Gastrocnemius medialis (tissue), 4 donors: ENCODE measurements at places on chromosomes 1 and 21. TPM values are rescaled to one million over a fixed set of nuclear protein-coding genes. Genes with fewer than 3 reads are reported as not detected.

ZNF281 gene
- 4.9 TPM for total RNA-seq

LAMC2 gene
- total RNA-seq = 1.4 TPM

KRTAP22-2 gene
- total RNA-seq = not detected

SETSIP gene
- not detected for total RNA-seq

FLG2 gene
- total RNA-seq = not detected

AMY1A gene
- total RNA-seq = not detected

GRCh38 chr1:75559800-75560199 is 51.1 kb downstream of the SLC44A5 start:
- no peak for DNase-seq

DNA sequence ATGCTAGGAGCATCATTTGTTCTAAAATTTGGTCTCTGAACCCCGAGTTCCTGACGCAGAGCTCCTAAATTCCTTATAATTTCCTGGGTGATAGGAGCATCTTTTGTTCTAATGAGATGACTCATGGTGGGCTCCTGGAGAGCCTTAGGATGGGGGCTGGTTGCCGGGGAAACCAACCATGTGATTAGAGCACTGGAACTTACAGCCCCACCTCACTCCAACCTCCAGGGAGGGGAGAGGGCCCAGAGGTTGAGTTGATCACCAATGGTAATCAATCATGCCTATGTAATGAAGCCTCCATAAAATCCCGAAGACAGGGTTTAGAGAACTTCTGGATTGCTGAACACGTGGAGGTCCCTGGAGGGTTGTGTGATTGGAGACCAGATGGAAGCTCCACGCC is 7.7 kb downstream of the SHISAL2A start:
- DNase-seq = no peak

DNA sequence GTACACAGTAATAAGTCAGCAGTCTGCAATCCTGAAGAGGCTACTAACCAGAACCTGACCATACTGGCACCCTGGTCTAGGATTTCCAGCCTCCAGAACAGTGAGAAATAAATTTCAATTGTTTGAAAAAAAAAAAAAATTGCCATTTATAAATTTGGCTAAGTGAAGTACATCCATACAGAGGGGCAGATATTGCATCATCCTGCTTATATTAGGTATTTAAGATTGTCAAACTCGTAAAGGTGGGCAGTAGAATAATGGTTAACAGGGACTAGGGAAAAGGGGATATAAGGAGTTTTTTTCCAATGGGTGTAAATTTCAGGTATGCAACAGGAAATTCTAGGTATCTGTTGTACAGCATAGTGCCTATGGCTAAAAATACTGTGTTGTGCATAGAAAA is 1250.9 kb downstream of the BRINP3 start:
- DNase-seq = no peak

DNA sequence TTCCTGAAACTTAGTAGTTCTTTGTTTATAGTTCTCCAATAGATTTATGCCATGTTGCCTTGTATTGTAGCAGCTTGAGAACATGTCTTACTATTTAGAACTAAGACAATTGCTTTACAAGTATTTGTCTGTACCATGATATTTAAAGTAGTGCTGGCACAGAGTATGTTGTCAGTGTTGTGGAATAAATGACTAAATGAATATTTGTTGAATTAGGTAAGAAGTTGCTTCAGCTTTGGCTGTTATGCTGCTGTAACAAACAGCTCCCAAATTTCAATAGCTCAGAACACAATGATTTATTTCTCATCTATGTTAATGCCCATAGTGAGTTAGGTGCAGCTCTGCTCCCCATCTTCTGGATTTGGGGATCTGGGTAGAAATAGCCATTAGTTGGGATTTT is 90.2 kb upstream of the VCAM1 start:
- no peak for DNase-seq

GRCh38 chr1:193625255-193625654 is 438.8 kb upstream of the B3GALT2 start:
- DNase-seq = no peak

DNA sequence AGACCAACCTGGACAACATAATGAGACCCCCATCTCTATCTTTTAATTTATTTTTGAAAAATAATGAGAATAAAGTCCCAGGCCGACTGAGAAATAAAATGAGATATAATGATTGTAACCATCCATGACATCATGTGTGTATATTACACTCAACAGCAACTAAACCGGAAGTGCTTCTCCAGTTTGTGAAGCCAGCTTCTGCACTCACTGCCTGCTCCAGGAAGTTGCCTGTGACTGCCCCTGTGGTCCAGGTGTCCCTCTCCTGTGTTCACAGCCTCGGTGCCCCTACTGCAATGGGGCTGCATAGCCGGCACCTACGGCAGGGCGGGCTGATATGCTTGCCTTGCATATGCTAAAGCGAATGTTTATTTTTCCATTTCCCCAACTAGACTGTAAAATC is 68.3 kb downstream of the SSBP3 start:
- DNase-seq = no peak

GRCh38 chr1:52725903-52726264 is 369 bp upstream of the ZYG11B start:
- DNase-seq = no peak

GRCh38 chr21:41600556-41600955 is 92.6 kb upstream of the TMPRSS2 start:
- DNase-seq = no peak

DNA sequence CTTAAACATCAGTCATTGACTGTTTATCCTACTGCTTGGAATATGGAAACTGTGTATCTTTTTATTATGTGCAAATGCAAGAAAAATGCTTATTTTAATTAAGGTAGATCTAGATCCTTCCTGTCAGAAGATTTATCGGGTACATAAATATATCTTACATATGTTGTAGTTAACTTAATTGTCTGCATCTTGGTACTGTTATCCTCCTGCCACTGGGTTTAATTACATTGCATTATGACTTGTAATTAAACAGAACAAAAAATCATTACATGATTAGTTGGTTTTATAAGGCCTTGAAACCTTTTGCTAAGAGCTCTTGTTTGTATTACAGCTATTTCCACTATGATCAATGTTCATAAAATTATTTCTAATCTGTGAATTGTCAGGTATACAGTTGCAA is 211.2 kb downstream of the PTGER3 start:
- DNase-seq = no peak

DNA sequence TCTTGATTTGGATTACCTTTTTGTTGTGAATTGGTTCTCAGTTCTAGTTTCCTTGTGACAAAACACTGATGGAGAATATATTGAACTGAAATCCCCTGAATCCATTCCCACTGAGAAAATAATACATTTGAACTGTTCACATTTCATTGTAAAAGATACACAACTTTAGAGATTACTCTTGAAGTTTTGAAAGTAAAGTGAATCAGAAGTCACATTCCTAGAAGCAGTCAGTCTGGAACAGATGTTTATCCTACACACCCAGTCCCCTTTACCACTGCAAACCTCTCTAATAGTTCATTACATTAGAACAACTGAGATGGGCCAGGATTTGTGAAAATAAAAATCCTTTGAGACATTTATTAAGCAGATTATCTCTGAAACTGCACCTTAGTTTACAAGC is 3.4 kb downstream of the RERE start:
- DNase-seq = no peak

DNA sequence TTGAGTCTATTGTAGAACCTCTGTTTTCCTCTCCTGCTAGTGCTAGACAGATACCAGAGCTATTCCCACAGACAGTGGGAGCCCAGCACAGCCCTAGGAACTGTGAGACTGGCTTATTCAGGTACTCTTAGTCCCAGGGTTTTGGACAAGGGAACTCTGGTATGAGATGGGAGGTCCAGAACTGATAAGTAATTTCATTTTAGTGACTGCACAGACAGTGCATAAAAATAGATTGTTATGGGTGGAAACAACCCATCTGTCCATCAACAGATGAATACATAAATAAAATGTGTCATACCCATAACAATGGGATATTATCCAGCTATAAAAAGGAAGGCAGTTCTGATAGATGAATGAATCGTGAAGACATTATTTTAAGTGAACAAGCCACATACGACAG is 9.0 kb downstream of the EPS8L3 start:
- DNase-seq = no peak

GRCh38 chr1:51168936-51169335 is 66.9 kb downstream of the C1orf185 start:
- DNase-seq = no peak

GRCh38 chr1:245121523-245121922 is 33.3 kb upstream of the KIF26B start:
- DNase-seq = no peak

GRCh38 chr1:71046891-71047634 is 553 bp downstream of the PTGER3 start:
- no peak for DNase-seq

DNA sequence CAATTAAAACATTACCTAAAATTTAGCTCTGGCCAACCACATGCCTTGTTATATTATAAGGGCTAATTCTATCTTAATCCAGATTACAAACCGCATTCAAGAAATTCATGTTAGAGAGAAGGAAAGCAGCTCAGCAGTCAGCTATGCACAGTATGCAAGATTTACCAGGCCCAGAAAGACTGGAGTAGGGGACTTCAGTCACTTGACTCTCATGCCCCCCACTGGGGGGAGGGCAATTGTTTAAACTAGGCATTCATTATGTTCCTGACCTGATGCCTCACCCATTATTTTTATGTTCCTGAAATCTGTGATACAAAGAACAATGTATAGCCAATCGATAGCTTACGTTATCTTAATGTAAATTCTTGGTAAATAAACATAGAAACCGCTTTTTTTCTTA is 96.9 kb downstream of the ZNF644 start:
- DNase-seq = no peak

DNA sequence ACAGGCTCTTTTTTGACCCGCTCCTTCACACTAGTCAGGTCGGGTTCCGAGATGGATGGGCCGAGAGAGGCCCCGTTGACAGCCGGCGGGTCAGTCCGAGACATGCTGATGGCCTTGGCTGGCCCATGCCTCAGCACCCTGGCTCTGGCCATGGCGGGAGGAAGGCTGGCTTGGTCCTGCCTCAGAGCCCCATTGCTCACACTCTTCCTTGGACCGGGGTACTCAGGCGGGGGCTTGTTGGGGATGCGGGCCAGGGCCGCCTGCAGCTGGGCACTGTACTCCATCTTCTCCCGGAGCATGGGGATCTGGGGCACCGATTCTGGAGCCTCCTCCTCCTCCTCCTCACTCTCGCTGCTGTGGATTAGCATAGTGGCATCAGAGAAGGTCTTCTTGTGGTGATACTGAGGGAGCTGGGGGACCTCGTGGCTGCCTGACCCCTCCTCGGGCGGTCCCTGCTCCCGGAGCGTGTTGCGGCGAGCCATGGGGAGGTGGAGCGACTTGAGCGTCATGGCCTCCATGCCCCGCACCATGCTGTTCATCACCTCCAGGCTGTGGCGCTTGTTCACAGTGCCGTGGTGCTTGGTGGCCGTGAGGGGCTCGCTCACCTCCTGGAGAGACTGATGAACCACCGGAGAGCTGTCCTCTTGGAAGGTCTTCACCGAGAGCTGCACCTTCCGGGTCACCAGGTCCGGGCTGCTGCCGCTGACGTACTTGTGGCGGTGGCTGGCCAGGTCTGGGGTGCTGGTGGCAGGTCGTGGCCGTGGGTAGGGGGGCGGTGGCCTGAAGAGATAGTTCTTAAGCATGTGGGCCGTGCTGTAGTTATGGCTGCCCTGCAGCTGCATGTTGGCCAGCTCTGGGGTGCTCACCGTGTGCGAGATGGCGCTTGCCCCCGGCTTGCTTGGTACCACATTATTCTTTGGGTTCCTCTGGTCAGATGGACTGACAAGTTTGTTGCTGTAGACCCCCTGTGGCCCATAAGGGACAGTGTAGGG is 102.7 kb downstream of the SMYD2 start:
- DNase-seq = no peak

DNA sequence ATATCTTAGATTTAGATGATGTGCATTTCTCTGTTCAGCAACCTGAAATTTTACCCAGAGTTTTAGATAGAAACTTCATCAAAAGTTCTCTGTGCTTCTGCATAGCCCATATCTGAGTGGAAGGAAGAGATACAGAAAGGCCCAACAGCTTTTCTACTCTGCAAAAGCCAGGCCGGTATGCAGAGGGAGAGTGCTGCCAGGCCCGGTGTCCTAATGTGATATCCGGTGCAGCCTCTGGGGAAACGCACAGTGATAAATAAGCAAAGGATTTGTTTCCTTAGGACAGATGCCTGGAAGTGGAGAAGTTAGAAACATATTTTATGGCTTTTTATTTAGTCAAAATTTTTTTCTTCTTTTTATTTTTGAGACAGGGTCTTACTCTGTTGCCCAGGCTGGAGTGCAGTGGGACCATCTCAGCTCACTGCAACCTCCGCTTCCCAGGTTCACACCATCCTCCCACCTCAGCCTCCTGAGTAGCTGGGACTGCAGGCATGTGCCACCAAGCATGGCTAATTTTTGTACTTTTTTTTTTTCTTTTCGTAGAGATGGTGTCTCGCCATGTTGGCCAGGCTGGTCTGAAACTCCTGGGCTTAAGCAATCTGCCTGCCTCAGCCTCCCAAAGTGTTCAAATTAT is 145.8 kb downstream of the PATJ start:
- DNase-seq = no peak

- DNase-seq = no peak
Measured at GRCh38 chr1:29851691-29852090, 615.4 kb downstream of the PTPRU start.

- no peak for DNase-seq
Measured at GRCh38 chr1:93810316-93810715, 68.7 kb downstream of the DNTTIP2 start.

DNA sequence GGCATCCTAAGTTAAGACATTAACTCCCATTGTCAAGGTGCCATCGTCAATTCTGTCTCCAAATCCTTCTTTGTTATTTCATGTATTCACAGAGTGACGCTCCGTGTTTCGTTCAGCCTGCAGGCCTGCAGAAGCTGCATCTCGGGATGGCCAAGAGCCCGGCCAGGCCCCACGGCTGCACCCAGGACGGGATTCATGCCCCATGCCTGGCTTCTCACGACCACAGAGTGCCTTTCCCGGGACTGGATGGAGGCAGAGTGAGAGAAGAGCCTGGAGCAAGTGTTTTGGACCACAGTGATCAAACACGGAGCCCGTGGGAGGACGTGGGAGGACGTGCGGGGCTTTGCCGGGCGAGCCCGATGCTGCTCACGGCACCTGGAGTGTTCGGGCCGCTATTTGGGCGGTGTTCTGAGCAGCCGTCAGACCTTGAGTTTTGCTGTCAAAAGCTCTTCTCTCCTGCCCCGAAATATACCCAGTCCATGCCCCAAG is 56.8 kb downstream of the COL6A1 start:
- DNase-seq = no peak

- no peak for DNase-seq
Measured at GRCh38 chr1:241503444-241503843, 16.1 kb downstream of the FH start.
